ENCODE measurements at places on chromosomes 12 and 14.

DNA sequence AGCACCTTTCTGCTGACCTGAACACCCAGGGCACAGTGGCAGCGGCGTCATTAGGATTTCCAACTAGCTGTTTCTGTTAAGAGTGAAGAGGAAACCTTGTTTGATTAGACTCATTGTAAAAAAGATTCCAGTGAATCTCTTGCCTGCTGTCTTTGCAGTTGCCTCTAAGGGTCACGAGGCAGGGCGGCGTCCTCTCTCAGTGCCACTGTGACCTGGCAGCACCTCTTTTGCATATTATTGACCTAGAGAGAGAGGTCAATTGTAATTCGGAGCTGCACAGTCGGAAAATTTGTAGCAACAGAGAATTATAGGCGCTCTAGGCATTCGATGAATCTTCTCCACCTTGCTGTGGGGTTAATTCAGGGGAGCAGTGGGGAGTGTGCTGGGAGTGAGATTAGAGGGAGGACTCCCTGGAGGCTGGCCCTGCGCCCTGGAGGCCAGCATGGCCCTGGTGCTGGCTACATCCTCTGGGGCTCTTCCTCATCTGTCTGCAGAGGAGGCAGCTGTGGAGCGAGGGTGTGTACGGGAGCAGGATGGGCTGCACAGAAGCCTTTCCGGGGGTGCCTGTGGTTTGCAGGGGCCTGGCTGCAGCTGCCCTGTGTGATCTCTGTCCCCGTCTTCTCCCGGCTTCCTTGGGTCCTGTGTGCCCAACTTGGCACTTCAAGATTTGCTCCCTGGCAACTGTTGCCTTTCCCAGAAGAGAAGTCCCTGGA, 14.3 kb downstream of the PACS2 start:
- no peak for DNase-seq

DNA sequence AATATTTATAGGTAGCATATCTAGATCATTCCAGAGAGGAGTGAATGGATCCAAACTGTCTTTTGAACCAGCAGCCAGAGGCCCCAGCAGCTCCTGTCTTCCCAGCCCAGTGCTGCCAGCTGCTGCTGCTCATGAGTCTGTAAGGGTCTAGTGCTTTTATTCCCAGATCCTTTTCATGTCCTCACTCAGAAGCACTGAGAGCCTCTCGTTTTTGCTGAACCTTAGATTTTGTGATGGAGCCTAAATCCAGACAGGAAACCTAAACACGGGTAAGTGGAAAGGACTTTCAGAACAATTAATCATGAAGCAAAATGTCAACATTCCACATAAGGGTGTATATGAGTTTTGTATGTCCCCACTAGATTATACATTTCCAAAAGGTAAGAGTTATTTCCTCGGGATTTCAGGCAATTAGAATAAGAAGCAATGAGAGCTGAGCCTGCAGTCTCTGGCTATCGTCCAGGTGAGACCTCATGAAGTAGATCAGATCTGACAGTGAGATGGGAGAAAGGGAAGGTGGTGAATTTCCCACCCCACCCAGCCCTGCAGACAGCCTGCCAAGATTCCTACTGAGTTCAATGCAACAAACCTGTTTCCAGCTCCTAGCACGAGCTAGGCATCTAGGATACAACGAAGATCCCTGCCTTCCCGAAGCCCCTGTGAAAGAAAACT, 84.4 kb downstream of the NINJ2 start:
- DNase-seq = no peak

- DNase-seq = no peak
These were observed 13.8 kb downstream of the TAOK3 start for GRCh38 chr12:118358612-118359540.

DNA sequence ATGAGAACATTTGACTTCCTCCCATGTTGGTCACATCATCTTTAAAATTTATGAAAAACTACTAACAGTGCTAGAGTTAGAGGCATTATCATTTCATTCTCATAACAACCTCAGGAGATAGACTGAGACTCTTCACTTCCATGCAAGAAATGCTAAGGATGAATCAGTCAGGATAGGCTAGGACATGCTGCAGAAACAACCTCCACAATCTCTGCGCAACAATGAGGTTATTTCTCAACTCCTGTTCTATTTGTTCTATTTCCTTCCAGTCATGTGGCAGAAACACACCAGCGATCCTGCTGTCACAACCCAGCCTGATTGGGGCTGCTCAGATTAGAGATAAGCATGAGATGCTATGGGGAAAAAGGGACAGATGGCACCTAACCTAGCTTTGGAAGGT, 49.0 kb upstream of the TMEM263 start:
- DNase-seq = no peak

- DNase-seq = no peak
These were observed 167.1 kb downstream of the ADGRD1 start for GRCh38 chr12:131120831-131121271.

DNA sequence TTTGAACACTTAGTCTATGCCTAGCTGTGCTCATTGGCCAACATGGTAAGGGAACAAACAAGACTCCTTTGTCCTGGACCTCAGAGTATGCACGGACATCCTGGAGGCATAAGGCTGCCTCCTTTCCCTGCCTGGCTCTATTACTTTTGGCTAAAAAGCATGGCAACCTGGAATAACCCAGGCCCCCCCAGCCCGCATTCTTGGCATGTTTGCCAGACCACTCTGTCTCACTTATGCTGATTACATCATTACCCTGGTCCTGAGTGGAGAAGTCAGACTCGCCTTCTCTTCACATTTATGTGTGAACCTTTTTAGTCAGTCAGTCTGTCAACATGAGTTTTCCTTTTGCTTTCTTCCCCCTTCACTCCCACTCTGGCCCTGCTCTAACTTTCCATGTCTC, 58.0 kb upstream of the ELK3 start:
- no peak for DNase-seq

GRCh38 chr12:86730233-86730632, 474.0 kb upstream of the MGAT4C start:
- no peak for DNase-seq

DNA sequence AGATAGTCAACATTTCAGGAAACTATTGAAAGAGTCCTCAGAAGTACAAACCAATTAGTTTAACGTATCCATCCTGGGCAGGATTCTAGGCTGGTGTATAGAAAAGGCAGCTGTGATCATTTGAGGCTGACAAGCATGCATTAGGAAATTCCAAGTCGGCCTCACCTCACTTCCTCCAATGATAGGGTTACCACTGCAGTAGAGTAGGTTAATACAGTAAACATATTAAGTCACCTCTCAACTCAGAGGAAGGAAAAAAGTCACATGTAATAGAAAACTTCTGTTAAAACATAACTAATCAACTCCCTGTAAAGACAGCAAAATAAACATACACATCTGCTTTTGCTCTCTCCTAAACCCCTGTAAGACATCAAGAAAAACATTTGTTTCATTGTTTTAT, 33.5 kb downstream of the MED13L start:
- DNase-seq = no peak
